ENCODE measurements at places on chromosomes 7 and 10.
A peak's percentile ranks its signal among the peaks of the same experiment; 100 is the strongest.

DNA sequence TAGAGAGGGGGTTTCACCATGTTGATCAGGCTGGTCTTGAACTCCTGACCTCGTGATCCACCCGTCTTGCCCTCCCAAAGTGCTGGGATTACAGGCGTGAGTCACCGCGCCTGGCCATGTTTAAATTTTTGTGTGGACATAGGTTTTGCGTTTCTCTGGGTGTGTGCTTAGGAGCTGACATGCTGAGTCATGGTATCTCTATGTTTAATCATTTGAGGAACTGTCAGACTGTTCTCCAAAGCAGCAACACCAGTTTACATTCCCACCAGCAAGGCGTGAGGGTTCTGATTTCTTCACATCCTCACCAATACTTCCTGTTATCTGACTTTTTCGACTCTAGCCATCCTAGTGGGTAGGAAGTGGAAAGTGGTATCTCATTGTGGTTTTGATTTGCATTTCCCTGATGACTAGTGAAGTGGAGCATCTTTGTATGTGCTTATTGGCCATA, 153.7 kb downstream of the DNAJB6 start:
- no peak for DNase-seq

- DNase-seq, result no peak
Observed at GRCh38 chr7:31077484-31078362, 25.6 kb downstream of the ADCYAP1R1 start.

DNA sequence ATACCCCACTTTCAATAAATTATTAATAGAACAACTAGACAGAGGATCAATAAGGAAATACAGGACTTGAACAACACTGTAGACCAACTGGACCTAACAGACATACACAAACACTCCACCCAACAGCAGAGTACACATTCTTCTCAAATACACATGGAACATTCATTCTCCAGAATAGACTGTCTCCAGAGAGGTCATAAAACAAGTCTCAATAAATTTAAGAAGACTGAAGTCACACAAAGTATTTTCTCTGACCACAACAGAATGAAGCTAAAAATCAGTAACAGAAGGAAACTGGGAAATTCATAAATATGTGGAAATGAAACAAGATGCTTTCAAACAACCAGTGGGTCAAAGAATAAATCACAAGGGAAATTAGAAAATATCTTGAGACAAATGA, 119.8 kb downstream of the SMURF1 start:
- DNase-seq, result peak; percentile 30

GRCh38 chr7:106731646-106732444, 70.9 kb upstream of the CCDC71L start:
- DNase-seq, result no peak

DNA sequence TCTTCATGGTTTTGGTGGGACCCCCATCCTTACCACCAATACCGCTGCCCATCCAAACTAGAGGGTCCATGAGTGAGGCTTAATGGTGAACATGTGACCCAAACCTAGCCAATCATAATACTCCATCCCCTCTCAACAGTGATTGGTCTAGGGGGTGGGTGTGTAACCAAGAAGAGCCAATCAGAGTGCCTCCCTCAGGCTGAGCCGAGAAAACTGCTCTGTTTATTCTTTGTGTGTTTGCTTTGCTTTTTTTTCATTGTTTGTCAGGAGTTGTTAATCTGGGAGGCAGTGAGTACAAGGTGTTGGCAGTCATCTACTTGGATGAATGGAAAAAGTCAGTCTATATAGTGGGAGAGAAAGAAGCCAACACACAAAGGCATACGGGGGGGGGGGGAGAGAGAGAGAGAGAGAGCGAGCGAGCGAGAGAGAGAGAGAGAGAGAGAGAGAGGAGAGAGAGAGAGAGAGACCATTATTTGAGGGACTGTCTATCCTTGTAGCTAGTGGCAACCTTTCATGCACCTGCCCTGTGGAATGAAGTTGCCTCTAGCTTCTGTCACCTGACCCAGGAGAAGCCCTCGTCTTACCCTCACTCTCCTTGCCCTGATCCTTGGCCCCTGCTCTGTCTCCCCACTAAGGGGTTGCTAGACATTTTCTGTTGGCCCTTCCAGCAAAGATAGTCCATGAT, 441.7 kb downstream of the TYW1 start:
- no peak for DNase-seq

DNA sequence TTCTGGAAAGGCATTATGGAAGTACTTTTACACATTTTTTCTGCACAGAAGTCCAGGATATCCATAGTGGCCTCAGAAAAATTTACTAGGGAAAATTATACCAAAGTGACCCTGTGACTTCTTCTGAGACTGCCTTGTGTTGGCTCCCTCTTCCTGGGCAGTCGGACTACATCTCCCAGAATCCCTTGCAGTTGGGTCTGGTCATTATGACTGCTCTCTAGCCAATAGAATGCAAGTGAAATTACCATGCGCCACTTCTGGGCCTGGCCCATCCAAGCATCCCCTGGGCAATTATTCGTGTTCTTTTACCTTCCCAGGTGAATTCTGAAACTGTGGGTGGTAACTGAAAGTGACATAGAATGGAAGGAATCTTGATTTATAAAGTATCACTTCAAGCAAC, 430.9 kb downstream of the ACTR3B start:
- DNase-seq, result no peak

DNA sequence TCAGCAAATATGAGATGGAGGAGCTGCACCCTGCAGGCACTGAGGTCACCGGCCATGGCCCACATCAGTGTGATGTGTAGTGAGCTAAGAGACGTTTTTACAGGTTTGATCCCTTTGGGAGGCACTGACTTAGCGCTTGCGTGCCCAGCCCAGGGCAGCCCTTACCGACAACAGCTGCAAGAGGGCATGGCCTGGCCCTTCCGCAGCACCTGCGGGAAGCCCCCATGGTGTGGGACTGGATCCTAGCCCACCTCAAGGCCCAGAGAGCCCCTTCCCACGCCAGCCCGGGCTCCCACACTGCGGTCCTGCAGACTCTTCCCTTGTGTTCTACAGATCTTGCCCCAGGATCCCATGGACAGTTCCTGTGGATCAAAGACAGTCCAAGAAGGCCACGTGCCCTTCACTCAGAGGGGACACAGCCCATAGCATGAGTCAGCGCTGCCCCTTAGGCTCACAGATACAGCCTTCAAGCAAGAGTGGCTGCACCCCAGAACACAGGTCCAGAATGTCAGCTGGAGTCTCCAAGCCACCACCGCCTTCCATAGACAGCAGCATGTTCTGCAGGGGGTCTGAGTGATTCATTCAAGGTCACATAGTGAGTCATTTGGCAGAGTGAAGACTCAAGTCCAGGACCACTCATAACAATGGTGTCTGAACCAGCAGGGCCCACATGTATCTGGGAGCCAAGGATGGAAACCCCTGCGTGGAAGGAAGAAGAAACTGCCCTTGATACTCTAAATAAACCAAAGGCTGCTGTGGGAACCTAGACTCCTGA, 25.4 kb downstream of the TLL2 start:
- DNase-seq, result no peak

DNA sequence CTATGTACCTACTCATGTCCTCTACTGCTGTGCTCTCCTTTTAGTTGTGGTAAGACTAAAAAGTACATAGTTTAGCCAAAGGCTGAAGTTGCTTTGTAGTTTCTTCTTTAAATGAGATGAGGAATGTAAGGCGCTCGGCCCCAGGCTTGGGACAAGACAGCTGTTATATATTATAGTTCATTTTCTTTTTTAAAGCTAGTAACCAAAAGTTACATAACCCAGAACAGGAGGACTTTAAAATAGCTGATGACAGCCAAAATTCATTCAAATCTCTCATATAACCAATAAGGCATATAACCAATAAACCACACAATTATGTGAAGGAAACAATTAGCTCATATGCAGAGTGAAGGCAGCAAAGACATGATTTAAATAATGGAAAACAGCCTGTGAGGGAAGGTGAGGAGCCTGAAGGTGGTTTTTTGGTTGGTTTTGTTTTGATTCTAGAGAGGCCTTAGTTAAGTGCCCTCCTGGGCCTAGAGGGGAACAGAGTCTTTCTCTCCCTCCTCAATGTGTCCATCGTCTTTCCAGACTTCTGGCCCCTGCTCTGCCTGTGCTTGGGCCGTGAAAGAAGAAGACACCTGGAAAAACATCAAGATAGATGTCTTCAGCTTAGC, 35.8 kb downstream of the SLC26A4 start:
- no peak for DNase-seq

DNA sequence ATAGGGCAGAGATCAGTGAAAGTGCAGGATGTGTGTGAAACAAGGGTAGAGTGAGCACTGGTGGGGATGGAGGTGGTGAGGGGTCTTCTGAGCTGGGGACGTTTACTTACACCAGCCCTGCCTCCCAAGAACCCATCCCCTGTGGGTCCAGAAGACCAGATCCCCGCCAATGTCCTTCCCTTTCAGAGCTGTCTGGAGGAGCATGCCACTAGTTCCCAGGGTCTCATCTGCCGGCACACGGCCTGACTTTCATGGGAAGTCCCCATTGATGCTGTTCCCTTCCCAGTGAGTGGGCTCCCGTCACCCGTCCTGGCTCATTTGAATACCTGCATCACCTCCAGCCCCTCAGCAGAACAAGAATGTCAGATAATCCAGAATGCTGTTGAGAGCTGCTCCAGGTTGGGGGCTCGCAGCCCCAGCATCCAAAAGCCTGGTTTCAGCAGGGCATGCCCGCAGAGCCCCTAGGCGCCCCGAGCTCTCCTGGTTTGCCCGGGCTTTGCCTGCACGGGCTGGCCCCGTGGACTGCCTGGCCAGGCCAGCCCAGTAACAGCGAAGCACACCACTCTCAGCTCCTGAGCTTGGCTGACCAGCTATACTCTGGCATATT, 246.7 kb downstream of the MGMT start:
- DNase-seq, result no peak

GRCh38 chr10:22363305-22363704, 18.0 kb downstream of the SPAG6 start:
- DNase-seq, result no peak

DNA sequence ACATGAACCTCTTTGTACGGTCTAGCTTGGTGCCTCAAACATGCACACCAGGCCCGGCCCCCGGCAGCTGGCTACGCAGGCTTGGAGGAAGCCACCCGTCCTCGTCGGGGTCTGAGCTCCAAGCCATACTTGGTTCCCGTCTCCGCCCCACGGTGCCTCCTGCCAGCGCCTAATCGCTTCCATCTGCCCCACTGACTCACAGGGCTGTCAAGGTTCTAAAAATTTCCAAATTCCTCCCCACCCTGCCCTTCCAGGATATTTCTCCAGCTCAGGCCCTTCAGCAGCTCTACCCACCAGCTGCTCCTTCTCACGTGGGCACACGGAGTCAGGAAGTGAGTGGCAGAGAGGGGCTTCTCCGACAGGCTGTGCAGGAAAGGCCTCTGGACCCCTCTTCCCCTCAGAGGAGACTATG, 38.8 kb downstream of the TMEM270 start:
- no peak for DNase-seq

GRCh38 chr7:98238076-98238475, 14.0 kb downstream of the TECPR1 start:
- no peak for DNase-seq

GRCh38 chr7:104664648-104665047, 336.2 kb downstream of the LHFPL3 start:
- no peak for DNase-seq

- no peak for DNase-seq
Observed at GRCh38 chr10:18204039-18204835, 64.0 kb downstream of the CACNB2 start.

DNA sequence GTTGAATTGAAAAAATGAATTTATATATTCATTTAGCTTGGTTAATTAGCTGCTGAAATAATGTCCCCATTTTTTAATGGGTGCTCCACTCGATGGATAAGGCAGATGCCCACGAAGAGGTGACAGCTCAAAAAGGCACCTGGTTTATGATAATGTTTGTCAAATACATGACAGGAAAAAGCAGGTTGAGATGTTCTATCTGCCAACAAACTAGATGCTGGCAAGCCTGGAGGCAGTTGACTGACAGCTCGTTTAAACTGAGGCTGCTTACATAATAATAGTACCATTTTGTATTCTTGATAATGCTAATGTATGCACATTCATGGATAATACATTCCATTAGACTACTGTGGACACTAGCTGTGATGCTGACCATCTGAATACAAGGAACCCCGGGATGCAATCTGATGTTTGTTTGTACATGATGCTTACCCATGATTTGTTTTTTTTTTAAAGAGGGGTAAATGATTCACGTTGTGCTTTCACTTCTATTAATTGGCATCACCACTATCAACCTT, 69.0 kb upstream of the GPR158 start:
- DNase-seq, result no peak

DNA sequence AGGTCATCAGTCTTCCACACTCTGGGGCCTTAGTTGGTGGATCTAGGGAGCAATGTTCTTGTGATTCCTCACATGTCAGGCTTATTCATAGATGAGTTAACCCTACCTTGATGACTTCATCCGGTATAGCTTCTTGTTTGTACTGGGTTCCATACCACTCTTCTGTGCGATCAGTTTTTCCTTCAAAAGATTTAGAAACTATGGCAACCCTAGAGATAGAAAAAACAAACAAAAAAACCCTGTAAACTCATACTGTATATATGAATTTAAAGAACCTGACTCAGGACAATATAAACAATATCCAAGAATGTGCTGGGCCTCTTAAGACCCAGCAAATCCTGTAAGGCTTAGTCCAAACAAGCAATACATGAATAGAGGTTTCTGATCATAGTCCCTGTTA, 83.5 kb downstream of the IDE start:
- DNase-seq, result no peak

- no peak for DNase-seq
Observed at GRCh38 chr7:28497009-28497408, 84.7 kb downstream of the CREB5 start.

DNA sequence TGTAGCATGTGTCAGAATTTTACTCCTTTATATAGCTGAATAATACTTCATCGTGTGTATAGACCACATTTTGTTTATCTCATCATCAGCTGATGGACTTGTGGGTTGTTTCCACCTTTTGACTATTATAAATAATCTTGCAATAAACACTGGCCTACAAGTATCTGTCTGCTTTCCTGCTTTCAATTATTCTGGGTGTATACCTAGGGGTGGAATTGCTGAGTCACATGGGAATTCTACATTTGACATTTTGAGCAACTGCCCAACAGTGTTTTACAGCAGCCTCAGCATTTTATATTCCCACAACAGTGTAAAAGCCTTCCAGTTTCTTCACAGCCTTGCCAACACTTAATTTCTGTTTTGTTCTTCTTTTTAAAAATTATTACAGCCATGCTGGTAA, 200.3 kb upstream of the PRSS1 start:
- DNase-seq, result no peak

DNA sequence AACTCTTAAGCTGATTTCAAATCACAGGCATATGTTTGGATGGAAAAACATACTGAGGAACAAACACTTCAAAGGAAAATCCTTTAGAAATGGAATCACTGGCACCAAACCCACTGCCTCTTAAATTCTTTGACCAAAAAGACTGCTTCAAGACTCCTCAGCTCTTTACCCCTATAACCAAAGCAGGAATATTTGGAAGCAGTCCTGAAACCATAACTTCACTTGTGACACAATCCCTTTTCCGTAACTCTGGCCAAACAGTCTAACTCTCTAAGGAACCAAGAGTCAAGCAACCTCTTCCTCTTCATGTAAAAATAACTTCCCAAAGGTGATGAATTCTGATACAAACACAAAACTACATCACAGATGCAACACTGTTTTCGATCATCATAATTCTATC, 104.3 kb downstream of the MTERF1 start:
- DNase-seq, result no peak

Data from prostate gland (tissue), 2 donors.